ENCODE measurements at places on chromosomes 13 and 19.

GRCh38 chr13:57933606-57934005 lies 302.1 kb downstream of the PCDH17 start:
- DNase-seq = no peak

GRCh38 chr13:23612731-23613130 lies 42.5 kb downstream of the TNFRSF19 start:
- DNase-seq = no peak

DNA sequence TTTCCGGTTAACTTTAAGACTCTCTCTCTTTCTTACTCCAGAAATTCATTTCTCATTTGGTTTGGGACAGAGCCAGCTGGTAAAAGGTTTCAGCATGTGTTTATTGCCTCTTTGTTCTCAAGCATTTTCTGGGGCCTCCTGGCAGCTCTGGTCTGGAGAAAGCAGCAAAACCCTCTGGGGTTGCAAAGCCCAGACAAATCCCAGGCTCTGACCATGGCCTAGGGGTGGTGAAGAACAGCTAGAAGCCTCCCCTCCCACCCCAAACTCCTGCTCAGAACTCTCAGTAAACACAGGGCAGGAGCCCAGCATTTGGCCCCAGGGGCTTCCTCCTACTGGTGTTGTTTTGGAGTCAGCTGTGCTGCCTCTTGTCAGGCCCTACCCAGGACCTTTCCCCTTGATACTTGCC lies 124.2 kb upstream of the SERP2 start:
- DNase-seq = no peak

DNA sequence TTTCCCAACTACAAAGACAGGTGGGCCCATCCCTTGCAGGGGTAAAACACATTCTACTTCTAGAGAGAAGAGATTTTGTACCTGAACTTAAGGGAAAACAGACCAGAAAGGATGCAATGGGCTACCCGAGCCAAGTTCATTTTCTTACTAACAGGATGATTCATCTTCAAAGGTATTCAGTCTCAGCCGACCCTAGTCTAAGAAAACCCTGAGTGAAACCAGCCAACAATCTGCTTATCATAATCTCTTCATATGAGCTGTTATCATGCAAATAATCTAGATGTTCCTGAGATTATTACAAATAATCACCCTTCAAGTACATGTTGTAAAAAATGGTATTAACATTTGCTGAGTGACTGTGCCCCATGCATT lies 15.6 kb downstream of the PABPC3 start:
- DNase-seq = no peak

GRCh38 chr13:112347986-112348385 lies 28.2 kb upstream of the SPACA7 start:
- no peak for DNase-seq

DNA sequence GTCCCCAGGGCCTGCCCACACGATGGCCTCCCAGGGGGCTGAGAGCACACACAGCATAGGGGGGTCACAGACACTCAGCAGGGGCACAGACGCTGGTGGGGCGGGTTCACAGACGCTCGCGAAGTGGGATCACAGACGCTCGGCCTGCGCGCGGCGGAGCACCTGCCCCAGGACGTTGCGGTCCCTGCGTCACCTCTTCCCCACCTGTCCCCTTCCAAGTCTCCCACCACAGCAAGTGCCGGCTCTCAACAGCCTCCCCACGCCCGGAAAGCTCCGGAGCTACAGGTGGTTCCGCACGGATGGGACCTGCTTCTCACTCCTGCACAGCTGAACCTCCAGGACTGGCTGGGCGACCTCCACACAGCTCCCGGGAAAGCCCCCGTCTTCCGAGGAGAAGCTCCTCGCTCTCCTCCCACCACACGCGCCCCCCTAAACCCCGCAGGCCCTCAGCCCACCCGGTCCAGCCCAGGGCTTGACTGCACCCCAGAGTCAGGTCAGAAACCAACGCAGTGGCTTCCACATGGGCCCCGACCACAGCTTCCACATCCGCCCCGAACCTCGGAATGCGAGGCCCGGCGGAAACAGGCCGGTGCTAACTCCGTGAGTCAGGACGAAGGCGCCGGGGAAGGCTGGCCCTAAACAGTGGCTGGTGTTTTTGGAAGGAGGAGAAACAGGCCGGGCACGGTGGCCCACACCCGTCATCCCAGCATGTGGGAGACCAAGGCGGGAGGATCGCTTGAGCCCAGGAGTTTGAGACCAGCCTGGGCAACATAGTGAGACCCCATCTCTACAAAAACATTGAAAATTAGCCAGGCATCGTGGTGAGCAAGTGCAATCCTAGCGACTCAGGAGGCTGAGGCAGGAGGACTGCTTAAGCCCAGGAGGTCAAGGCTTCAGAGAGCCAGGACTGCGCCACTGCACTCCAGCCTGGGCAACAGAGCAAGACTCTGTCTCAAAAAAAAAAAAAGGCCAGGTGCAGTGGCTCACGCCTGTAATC lies 16.5 kb downstream of the BTBD2 start:
- no peak for DNase-seq

DNA sequence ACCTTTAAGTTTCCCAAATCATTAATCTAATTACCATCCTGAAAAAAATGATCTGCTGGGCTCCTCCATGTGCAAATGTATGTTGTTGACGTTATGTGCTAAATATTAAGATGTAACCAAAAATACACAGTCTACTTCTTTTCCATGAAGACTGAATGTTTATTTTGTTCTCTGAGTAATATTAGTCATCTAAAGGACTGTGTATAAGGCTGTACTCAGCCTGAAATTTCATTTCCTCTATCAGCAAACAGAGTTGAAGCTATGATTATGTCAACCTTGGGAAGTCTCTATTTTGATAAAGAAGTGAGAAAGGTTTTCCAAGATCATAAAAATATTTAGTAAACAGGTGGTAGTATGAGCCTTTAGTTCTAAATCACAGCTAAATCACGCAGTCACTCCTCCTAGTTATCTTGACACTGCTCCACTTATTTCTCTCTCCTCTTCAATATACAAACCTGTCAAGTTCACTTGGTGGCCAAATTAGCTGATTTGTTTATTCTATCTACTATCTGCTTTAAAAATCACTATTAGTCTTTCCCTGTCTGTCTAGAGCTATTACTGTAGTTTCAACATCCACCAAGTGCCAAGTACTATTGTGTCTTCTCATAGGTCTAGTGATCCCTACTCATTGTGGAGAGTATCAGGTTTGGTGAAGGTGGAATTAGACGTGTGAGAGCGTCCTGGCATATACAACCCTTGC lies 211.7 kb upstream of the STARD13 start:
- DNase-seq = no peak

DNA sequence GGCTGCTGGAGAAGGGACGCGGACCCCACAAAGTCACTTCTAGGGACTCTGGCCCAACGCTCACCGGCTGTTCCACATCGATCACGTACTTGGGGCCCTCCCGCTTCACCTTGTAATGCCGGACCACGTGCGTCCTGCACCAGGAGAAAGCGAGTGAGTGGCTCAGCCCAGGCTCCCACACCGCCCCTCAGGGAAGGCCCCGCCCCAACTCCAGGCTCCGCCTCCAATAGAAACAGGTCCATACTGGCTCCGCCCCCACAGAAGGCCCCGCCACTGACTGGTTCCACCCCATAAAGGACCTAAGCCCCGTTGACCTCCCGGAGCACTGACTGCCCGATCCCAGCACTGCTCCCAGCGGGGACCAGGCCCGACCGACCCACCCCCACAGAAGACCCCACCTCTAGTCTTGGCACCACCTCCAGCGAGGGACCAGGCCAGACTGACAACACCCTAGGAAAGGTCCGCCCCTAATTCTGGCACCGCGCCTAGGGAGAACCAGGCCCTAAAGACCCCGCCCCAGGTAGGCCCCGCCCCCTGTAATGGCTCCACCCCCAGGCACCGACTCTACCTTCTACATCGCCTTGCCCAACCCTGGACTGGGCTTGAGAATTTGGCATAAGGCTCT lies 11.3 kb downstream of the STAP2 start:
- no peak for DNase-seq

GRCh38 chr19:47863514-47863936 lies 4.5 kb downstream of the TPRX2 start:
- DNase-seq = peak; percentile 24

DNA sequence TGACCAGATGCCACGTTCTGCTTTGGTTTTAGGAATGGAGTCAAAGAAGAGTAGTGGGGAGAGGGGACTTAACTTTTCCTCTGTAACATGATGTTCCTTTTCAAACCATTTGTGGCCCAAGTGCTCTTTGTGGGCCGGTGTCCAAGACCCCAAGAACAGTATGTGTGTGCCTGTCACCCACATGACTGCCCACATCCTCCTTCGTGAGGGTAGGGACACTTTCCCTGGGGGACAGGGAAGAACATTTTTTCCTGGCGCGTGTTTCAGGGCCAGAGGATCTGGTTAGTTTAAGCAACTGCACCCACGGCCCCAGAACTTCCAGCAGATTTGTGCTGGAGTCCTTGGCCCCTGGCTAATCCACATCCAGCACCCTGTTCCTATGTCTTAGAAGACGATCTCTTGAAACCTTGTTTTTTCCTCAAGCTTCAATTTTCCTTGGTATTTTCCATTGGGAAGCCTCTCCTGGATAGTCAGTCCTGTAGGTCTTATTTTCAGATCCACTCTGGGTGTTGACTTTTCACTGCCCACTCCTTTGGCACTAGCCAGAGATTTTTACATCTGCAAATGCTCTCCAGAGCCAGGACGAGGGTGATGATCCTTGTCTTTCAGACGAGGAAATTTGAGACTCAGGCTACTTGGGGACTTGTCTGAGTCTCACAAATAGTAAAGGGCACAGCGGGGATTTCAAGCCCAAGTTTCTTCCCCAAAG lies 10.8 kb upstream of the CCDC97 start:
- no peak for DNase-seq

DNA sequence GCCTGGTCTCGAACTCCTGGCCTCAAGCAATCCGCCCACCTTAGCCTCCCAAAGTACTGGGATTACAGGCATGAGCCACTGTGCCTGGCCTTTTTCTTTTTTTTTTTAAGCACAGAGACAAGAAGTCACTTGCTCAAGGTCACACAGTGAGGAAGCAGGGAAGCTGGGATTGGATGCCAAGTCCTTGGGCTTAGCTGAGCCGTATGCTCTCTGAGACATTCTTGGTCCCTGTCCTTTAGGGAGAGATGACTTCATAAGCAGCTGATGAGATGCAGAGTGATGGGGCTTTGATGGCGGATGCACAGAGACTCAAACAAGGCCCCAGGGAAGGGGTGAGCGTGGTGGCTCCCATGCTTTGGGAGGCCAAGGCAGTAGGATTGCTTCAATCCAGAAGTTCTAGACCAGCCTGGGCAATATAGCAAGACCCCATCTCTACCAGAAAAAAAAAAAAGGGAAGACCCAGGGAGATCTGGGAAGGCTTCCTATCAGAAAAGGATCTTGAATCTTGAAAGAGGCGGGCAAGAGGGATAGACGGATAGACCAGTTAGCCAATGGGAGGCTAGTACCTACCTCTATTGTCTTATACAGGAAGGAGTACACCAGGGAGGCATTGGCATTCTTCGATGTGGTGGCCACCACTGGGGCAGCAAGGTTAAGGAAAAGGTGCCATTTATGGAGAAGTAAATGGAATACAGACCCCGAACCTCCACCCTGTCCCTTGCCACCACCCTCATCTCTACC lies 3.9 kb downstream of the AP1M2 start:
- DNase-seq = no peak

DNA sequence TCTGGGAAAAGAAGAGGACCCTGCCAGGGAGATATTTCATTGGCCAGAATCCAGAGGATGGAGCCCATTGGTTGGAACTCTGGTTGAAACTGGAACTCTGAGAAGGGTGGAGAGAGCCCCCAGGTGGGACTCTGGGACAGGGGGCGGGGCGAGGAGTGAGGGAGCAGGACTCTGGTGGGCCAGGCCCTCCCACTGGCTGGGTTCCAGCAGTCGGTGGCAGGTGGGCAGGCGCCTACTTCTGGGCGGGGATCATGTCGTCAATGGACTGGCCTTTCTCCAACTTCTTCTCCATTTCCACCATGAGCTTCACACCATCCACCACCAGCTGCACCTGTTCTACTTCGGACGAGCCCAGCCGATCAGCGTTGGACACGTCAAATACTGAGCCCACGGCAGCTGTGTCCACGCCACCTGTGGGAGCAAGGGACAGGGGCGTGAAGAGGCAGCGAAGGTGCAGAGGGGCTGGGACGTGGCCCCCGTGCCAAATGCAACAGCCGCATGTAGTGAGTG lies 16.1 kb downstream of the CKM start:
- DNase-seq = peak; percentile 61

Data from DMS153 (cell line).